ENCODE measurements at places on chromosomes 3 and 15.

GRCh38 chr3:9951962-9952805 lies at the start of gene PRRT3:
Gene PRRT3 (minus strand): TSS chr3:9952408. CDS start chr3:9950115, 2,293 bp downstream.
- H3K27me3 ChIP-seq = peaks cover 26% of the 10 kb centered on the region
- peaks cover 3% of the 10 kb centered on the region for H3K36me3 ChIP-seq

DNA sequence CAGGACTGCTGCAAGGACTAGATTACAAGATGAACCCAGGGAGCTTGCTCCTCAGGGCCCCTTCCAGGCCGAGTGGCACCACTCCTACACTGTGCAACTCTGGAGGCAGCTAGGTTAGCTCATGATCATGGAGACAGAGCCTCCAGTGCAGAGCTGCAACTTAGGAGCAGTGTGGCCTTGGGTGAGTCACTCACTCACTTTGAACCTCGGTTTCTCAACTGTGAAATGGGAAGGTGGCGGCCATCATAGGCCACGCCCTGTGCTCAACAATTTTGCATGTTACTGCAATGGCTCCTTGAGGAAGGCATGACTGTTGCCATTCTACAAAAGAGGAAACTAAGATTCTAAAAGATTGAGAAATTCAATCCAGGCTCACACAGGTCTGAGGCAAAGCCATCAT lies 11.2 kb upstream of the CXCR6 start:
- H3K27me3 ChIP-seq = no peaks in the 10 kb centered on the region
- H3K4me3 ChIP-seq = no peak overlapping the region
- H3K36me3 ChIP-seq = peaks cover 83% of the 10 kb centered on the region
- DNase-seq = no peak

DNA sequence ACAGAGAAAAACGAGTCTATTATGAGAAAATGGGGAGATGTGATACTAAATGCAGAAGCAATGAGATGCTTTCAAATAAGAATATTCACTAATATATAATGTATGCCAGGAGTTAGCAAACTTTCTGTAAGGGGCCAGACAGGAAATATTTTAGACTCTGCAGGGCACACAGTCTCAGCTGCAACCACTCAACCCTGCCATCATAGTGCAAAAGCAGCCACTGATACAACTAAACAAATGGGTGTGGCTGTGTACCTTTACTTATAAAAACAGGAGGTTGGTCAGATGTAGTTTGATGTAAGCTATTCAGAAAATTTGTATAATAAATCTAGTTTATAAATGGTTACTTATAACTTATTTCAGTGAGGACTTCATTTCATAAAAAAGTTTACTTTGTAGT lies 78.1 kb downstream of the FBXL22 start:
- DNase-seq = no peak
- no peaks in the 10 kb centered on the region for H3K4me1 ChIP-seq
- no peaks in the 10 kb centered on the region for H3K27me3 ChIP-seq
- no peak overlapping the region for H3K4me3 ChIP-seq

- H3K4me1 ChIP-seq = peaks cover 8% of the 10 kb centered on the region
- H3K4me3 ChIP-seq = no peak overlapping the region
- H3K27me3 ChIP-seq = 0 out of 2 replicates have a peak, but pooled peaks cover 4% of the 10 kb centered on the region
- H3K27ac ChIP-seq = no peak overlapping the region
Observed at GRCh38 chr3:193418576-193419373, 40.2 kb upstream of the ATP13A5 start.

- peaks cover 24% of the 10 kb centered on the region for H3K4me1 ChIP-seq
- H3K27me3 ChIP-seq = no peaks in the 10 kb centered on the region
- no peak overlapping the region for H3K4me3 ChIP-seq
Observed at GRCh38 chr15:45174069-45174468, 13.7 kb downstream of the SHF start.

- no peak overlapping the region for H3K27ac ChIP-seq
- H3K36me3 ChIP-seq = no peaks in the 10 kb centered on the region
- no peak for DNase-seq
- no peaks in the 10 kb centered on the region for H3K4me1 ChIP-seq
Observed at GRCh38 chr3:111027868-111028267, 43.7 kb upstream of the NECTIN3 start.
